ENCODE measurements at places on chromosomes 1 and 21. TPM values are rescaled to one million over a fixed set of nuclear protein-coding genes. Genes with fewer than 3 reads are reported as not detected.
A peak's percentile ranks its signal among the peaks of the same experiment; 100 is the strongest.

- H3K36me3 ChIP-seq: no peaks in the 10 kb centered on the region
- H3K27me3 ChIP-seq: no peaks in the 10 kb centered on the region
- peaks cover 4% of the 10 kb centered on the region for H3K4me1 ChIP-seq
- H3K27ac ChIP-seq: no peak overlapping the region
- no peak overlapping the region for H3K4me3 ChIP-seq
Measured at GRCh38 chr1:85223334-85223733, 22.5 kb upstream of the SYDE2 start.

The NUDT4B gene
- total RNA-seq: not detected

The KCNH1 gene
- 0.11 TPM for total RNA-seq

DNA sequence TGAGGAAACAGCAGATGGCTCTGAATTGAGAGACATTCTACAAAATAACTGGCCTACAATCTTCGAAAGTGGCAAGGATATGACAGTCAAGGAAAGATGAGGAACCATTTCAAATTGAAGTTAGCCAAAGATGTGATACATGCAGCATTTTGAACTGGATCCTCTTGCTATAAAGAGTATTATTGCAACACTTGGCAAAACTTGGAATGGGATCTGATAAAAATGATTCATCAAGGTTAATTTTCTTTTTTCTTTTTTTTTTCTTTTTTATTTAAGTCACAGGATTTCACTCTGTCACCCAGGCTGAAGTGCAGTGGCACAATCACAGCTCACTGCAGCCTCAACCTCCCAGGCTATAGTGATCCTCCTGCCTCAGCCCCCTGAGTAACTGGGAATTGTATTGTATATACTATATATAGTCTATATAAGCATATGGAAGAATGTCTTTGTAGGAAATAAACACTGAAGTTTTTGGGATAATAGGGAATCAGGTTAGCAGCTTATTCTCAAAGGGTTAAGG, 49.8 kb upstream of the GJA8 start:
- no peak overlapping the region for H3K27ac ChIP-seq
- no peaks in the 10 kb centered on the region for H3K36me3 ChIP-seq
- H3K4me1 ChIP-seq: peaks cover 10% of the 10 kb centered on the region
- no peak for DNase-seq
- H3K27me3 ChIP-seq: no peaks in the 10 kb centered on the region
- H3K4me3 ChIP-seq: no peak overlapping the region

DNA sequence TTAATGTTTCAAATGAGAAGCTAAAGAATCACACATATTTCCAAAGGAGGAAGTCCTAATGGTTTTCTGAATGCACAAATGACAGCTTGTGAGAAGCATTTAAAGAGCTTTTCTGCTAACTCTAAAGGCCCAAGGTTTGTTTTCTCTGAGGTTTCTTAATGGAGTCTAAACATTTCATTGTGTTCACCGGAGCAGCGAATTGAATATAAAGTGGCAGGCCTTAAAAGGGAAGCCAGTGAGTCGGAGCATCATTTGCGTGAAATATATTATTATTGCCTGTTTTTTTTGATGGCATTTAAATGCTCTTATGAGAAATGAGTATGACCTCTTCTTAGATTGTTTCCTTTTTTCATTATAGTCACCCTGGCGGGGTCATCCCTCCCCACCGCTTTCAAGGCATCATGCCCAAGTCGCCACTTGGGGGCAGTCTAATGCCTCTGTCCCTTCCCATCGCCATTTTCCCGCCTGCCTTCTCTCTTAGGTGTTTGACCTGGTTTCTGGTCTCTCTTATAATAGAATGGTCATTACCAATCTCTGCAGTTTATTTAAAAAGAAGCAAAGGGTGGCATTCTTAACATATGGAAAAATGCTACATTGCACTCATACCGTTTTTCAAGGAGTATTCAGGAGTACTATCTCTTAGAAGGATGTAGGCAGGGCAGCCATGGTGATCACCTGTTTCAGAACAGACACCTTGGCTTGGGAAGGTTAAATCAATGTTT, 25.3 kb upstream of the OVAAL start:
- no peaks in the 10 kb centered on the region for H3K27me3 ChIP-seq
- H3K27ac ChIP-seq: no peak overlapping the region
- H3K36me3 ChIP-seq: no peaks in the 10 kb centered on the region
- peak; percentile 74 for DNase-seq
- H3K4me3 ChIP-seq: no peak overlapping the region
- no peaks in the 10 kb centered on the region for H3K4me1 ChIP-seq

The CRP gene
- total RNA-seq: not detected

GRCh38 chr1:153119491-153119971, 6.2 kb upstream of the SPRR2F start:
- DNase-seq: no peak
- peaks cover 5% of the 10 kb centered on the region for H3K4me1 ChIP-seq
- H3K27ac ChIP-seq: no peak overlapping the region
- no peaks in the 10 kb centered on the region for H3K27me3 ChIP-seq
- no peak overlapping the region for H3K4me3 ChIP-seq

DNA sequence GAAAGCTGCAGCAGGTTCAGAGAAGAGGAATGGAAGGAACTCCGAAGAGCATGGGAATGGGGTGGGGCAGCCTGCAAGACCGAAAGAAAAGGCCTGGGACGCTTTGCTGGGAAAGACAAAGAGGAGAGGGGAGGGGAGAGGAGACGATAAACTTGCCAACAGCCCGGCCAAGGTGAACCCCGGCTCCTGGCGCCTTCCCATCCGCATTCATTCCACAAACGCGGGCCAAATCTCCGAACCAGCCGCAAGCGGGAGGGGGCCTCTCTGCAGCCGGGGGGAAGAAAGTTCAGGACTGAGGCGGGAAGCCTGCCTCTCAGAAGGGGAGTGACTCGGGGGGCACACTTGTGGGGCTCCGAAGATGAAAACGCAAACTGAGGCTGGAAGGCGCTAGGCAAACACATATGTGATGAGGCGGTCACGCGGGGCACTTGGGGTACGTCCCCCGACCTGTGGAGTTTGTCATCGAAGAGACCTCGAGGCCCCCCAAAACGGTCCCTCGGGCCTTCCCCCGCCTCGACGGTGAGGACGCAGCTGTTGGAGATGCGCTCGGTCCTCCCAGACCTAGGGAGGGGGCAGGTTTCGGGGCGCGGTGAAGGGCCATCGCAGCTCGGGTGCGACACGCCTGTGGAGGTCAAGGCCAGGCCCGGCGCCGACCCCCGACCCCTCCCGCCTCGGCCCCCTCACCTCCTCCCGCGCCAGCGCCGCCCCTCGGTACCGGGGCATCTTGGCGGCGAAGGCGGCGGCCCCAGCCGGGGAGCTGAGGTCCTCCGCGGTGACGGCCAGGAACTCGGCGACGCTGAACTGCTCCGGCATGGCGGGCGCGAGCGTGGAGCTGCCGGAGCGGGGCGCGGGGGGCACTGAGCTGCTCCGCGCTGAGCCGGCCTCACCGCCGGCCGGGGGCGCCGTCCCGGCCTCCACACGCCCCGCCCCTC, at the start of gene ASAP3:
Gene ASAP3, minus strand, starts transcription at position 859 of the 932 bp plus-strand sequence. Its CDS starts 46 bp downstream, at position 813.
- no peaks in the 10 kb centered on the region for H3K27me3 ChIP-seq
- peak within 1 kb of the TSS; percentile 86 for H3K4me3 ChIP-seq
- no peaks in the 10 kb centered on the region for H3K4me1 ChIP-seq

The DNAI4 gene
- 1.4 TPM for total RNA-seq

The OR2T29 gene
- not detected for total RNA-seq

GRCh38 chr1:12339396-12339795, 109.6 kb downstream of the VPS13D start:
- H3K27me3 ChIP-seq: no peaks in the 10 kb centered on the region
- peaks cover 3% of the 10 kb centered on the region for H3K4me1 ChIP-seq
- peaks cover 2% of the 10 kb centered on the region for H3K36me3 ChIP-seq
- H3K27ac ChIP-seq: no peak overlapping the region
- no peak for DNase-seq

The OR14A2 gene
- total RNA-seq: not detected

- no peaks in the 10 kb centered on the region for H3K27me3 ChIP-seq
- no peak overlapping the region for H3K27ac ChIP-seq
- H3K4me1 ChIP-seq: no peaks in the 10 kb centered on the region
- H3K36me3 ChIP-seq: no peaks in the 10 kb centered on the region
Measured at GRCh38 chr1:206839006-206839560, 26.3 kb upstream of the IL20 start.

GRCh38 chr1:43558346-43558841, 27.7 kb downstream of the PTPRF start:
- H3K27ac ChIP-seq: no peak overlapping the region
- peaks cover 24% of the 10 kb centered on the region for H3K36me3 ChIP-seq
- peak; percentile 62 for DNase-seq
- peaks cover 3% of the 10 kb centered on the region for H3K4me1 ChIP-seq
- no peaks in the 10 kb centered on the region for H3K27me3 ChIP-seq

DNA sequence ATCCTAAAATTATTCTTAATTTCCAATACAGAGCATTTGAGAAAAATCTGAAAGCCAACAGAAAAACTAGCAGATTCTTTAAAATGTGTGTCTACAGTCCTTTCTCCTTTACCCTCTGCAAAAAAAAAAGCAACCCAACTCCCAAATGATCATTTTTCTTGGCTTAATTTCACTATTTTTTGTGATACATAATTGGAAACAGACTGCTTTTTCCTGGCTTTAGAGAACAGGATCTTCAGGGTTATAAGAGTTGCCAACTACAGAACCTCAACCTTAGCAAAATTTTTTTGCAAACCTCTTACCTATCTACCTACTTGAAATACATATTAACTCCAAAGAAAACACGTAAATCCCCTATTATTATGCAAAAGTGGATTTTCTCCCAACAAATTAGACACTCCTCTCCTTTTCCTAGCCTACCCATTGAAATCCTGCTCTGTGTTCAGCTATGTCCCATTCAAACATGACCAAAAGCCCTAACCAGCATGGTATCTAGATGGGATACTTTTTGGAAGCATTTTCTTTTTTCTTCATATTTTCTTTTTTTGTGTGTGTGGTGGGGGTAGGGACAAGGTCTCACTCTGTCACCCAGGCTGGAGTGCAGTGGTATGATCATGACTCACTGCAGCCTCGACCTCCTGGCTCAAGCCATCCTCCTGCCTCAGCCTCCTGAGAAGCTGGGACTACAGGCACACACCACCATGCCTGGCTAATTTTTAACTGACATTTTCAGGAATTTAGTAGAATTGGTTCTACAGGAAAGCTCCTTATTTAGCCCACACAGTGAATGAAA, 9.0 kb downstream of the TGFBR3 start:
- no peaks in the 10 kb centered on the region for H3K36me3 ChIP-seq
- DNase-seq: no peak
- H3K27ac ChIP-seq: no peak overlapping the region
- H3K4me1 ChIP-seq: no peaks in the 10 kb centered on the region
- H3K4me3 ChIP-seq: no peak overlapping the region

GRCh38 chr1:21623410-21623961, 45.7 kb downstream of the RAP1GAP start:
- peak overlapping the region; percentile 30 for H3K4me3 ChIP-seq
- H3K27me3 ChIP-seq: peaks cover 3% of the 10 kb centered on the region
- H3K27ac ChIP-seq: no peak overlapping the region
- DNase-seq: no peak
- H3K36me3 ChIP-seq: no peaks in the 10 kb centered on the region

The OR10X1 gene
- total RNA-seq: not detected

DNA sequence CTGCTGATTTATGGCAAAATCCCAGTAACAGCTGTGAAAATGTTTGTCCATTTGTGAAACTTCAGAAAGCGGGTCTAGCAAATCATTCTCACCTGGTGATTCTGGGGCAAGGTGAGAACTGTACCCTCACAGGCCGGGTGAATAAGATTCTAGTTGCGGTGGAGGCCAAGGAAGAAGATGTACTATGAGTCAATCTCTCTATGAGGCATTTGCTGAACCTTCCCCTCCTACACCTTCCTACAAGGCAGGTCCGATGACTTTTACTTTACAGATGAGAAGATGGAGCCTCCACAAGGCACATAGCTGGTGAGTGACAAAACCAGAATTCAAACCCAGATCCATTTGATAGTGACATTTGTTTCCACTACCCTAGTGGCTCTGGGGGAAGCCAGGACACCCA, 72.7 kb downstream of the BACH1 start:
- no peak for DNase-seq
- no peaks in the 10 kb centered on the region for H3K4me1 ChIP-seq
- H3K27me3 ChIP-seq: no peaks in the 10 kb centered on the region
- no peak overlapping the region for H3K27ac ChIP-seq
- no peak overlapping the region for H3K4me3 ChIP-seq
- H3K36me3 ChIP-seq: peaks cover 6% of the 10 kb centered on the region

The OPRD1 gene
- 1.8 TPM for total RNA-seq

- H3K4me1 ChIP-seq: no peaks in the 10 kb centered on the region
- H3K27ac ChIP-seq: no peak overlapping the region
- peak overlapping the region; percentile 87 for H3K4me3 ChIP-seq
- DNase-seq: peak; percentile 62
Measured at GRCh38 chr1:235503403-235504121, 690 bp downstream of the B3GALNT2 start.

The ANXA9 gene
- total RNA-seq: 0.81 TPM
